Stimulated activated CD4-positive, alpha-beta T cell treated with anti-CD3 and anti-CD28 coated beads, TNF-alpha, amount 100 ng/mL, for 1 hour (primary cell): ENCODE measurements at places on chromosomes 5 and 9.
A peak's percentile ranks its signal among the peaks of the same experiment; 100 is the strongest.

DNA sequence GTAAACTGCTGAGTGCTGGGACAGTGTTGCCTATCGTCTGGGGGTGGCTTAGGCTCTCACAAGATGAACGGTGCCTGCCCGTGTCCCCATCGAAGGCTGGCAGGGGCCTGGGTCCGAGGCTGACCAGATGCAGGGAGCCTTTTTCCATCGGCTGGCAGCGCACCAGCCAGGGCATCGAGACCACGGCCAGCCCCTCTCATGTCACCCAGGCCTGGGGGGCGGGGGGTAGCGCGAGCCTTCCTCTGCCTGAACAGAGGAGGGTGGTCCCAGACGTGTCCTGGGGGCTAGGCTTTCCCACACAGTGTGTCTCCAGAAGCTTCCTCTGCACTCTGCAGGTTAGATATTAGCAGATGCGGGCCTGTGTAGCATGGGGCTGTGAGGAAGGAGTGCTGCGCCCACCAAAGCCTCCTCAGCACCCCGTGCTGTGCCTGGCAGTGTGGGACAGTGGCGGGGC, 17.3 kb downstream of the FGD3 start:
- DNase-seq, result no peak

- no peak for DNase-seq
These were observed 87.4 kb upstream of the ICE1 start for GRCh38 chr5:5335107-5335506.

- peak; percentile 40 for DNase-seq
These were observed 492 bp downstream of the RABL6 start for GRCh38 chr9:136808075-136808805.

DNA sequence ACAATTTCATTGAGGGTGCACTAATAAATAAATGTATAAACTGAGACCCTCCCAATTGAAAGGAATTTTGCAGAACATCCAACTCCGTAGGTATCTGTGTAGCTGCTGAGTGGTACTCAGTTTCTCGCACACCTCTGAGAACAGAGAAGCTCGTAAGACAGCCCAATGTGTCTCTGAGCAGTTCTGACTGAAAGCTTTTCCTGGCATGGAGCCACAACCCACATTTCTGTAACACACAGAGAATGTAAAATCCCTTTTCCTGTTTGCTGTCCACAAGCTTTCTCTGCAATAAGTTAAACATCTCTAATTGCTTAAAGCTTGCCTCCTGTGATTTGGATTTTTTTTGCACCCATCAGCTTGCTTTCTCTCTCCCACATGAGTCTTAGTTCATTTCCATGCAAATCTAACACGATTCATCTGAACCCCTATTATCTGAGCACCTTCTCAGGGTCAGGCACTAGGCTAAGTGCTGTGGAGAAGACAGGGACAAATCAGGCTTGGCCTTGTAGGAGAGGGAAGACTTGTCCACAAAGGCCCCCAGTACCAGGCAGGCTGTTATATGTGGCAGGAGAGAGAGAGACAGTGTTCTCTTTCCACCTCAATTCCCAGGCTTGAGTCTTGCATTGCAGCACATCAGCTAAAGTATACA, 44.2 kb upstream of the COL15A1 start:
- no peak for DNase-seq

DNA sequence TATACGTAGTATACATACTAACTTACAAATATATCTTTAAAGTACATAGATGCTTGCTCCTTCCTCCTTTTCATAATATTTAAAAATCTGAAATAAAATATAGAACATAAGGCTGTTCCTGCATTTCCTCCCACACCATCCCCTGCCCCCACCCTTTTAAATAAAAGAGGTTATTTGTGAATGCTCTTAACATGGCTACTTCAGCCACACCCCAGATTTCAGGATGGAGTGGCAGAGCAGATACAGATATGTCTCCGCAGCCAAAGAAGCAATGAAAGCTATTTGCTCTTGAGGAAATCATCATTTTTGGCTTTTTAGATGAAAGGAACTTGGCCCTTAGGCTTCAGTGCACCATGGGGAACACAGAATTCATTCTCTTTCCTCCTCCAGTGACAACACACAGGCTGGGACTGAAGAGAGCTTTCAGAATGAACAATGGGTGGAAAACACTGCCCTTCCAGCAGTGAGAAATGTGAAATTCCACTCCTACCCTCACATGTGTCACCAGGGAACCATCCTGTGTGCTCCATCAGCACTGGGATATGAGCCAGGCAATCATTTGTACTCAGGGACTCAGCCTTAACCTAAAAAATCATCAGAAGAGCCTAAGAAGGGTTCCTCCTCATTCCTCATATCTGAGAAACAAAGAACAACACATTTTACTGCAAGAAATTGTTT, 134.3 kb downstream of the PPP2R2B start:
- DNase-seq, result no peak

- DNase-seq, result no peak
These were observed 67.2 kb downstream of the MVB12B start for GRCh38 chr9:126393876-126394275.

GRCh38 chr5:67998709-67999261, 216.8 kb upstream of the PIK3R1 start:
- no peak for DNase-seq

DNA sequence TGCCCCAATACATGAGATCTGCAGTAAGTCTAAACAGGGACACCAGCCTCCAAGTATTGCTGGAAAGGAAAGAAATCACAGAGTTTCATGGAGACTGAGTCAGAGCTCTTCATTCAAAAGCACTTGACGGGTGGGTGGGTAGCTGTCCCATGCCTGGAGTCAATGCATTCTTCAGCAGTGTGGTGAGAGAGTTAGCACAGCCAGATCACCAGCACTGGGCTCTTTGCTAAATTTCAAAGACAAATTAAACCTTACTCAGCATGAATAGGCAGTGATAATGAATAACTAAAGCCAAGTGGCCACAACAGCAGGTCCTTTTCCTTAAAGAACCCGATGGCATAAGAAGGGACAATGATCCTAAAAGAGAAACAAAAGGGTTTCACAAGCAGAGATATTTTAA, 192.4 kb downstream of the ACTL7B start:
- DNase-seq, result no peak

- no peak for DNase-seq
These were observed 102.2 kb upstream of the IL7R start for GRCh38 chr5:35754481-35754880.

DNA sequence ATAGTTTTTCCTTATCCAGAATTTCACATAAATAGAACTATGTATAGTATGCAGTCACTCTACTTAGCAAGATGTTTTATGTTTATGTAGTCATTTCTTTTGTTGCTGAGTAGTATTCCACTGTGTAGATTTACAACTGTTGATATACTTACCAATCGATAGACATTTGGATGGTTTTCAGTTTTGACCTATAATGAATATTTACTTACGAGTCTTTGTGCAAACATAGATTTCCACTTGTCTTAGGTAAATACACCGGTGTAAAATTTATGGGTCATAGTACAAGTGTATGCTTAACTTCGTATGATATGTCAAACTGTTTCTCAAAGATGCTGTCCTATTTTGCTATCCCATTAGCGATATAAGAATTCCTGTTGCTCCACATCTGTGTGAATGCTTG, 19.7 kb upstream of the OR2K2 start:
- DNase-seq, result no peak

- no peak for DNase-seq
These were observed 114.4 kb downstream of the MAST4 start for GRCh38 chr5:66710557-66711088.

- DNase-seq, result no peak
These were observed 39.3 kb upstream of the CDC42SE2 start for GRCh38 chr5:131224387-131225201.
